ENCODE measurements at places on chromosomes 11 and 22. TPM values are rescaled to one million over a fixed set of nuclear protein-coding genes. Genes with fewer than 3 reads are reported as not detected.

GRCh38 chr22:46830841-46831240, 68.4 kb downstream of the TBC1D22A start:
- DNase-seq, result peak; percentile 17

GRCh38 chr11:126149759-126150625, 61.5 kb downstream of the RPUSD4 start:
- peak; percentile 24 for DNase-seq

DNA sequence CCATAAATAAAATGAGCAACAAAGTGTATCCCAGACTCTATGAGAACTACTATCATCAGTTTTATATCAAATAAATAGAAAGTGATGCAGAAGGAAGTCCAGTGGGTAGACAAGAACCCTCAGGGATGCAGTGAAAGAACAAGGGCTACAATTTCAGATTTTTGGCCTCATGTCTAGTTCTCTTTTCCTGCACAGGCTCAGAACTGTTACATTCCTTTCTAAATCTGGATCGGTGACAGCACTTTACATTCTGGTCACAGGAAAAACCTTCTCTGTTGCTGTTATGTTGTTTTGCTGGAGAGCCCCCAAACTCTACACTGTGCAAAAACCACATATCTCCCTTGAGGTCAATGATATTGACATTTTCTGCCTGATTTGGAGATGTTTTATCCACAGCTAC, 108.8 kb upstream of the ANO5 start:
- DNase-seq, result no peak

DNA sequence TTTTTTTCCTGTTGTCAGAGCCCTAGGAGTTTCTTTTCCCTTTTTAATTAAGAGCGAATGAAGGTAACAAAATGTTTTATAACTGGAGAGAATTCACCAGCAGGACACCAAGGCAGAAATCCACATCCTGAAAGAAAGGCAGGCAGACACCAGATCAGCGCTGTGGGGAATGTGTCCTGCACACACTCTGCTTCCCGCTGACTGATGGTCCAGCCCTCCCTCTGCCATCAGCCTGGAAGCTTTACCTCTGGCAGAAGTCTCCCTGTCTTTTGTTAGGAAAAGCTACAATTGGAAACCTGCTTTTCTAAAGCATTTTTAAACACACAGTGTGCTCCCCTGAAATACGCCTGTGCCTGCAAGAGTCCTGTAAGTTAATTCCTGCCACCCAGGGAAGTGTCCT, 638.5 kb downstream of the NTM start:
- DNase-seq, result no peak

DNA sequence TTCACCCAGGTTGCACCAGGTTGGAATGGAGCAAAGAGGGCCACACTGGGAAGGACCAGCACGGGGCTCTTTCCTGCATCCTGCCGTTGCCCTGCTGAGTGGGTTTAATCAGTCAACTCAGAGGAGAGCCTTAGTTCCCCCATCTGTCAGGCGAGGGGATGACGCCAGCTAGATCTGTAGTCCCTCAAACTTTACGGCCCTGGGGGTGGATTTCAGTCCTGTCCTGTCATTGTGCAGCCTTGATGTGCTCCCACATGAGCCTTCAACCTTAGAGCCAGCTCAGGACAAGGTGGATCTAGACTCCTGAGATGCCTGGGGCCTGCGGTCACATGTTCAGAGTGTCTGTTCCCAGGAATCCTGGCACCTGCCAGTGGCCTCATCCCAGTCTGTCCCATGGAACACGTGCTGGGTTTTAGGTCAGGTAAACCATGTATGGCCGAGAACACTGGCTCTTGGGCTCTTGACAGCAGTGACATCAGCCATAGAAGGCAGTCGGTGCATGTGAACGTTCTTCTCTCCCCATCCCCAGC, 104.3 kb downstream of the BCR start:
- DNase-seq, result no peak

CARD18 gene
- total RNA-seq, result not detected
